ENCODE measurements at places on chromosomes 11 and 22. TPM values are rescaled to one million over a fixed set of nuclear protein-coding genes. Genes with fewer than 3 reads are reported as not detected.

Gene ZP1
- total RNA-seq: 0.60 TPM

Gene MS4A14
- total RNA-seq: not detected

Gene CARNS1
- 0.30 TPM for total RNA-seq

Gene IRAG1
- total RNA-seq: 8.6 TPM

Gene OR52N4
- total RNA-seq: not detected

Gene SERGEF
- total RNA-seq: 15.3 TPM

Gene IL18
- total RNA-seq: 0.37 TPM

Gene GSTT2B
- 4.2 TPM for total RNA-seq

Gene MED15
- 37.1 TPM for total RNA-seq

Gene AMOTL1
- 38.6 TPM for total RNA-seq

Gene ASRGL1
- 0.30 TPM for total RNA-seq

Gene NRIP3
- 37.7 TPM for total RNA-seq

Gene TRIM48
- not detected for total RNA-seq

Gene HOATZ
- not detected for total RNA-seq

Gene ANGPTL5
- total RNA-seq: not detected

Gene FOLR3
- total RNA-seq: not detected
